ENCODE measurements at places on chromosomes 11 and 22. TPM values are rescaled to one million over a fixed set of nuclear protein-coding genes. Genes with fewer than 3 reads are reported as not detected.

The KCNQ1OT1 gene
- 0.03 TPM for polyA plus RNA-seq

The RBX1 gene
- polyA plus RNA-seq: 61.3 TPM

The APOL3 gene
- not detected for polyA plus RNA-seq

The SHANK3 gene
- 2.1 TPM for polyA plus RNA-seq

The PICK1 gene
- polyA plus RNA-seq: 16.0 TPM

The HYLS1 gene
- polyA plus RNA-seq: 14.6 TPM

The SLC35F2 gene
- 32.8 TPM for polyA plus RNA-seq

The TBX10 gene
- not detected for polyA plus RNA-seq

The FLRT1 gene
- polyA plus RNA-seq: 0.13 TPM

The APOBEC3C gene
- polyA plus RNA-seq: 31.1 TPM

The UBQLNL gene
- polyA plus RNA-seq: 0.12 TPM

The PANX2 gene
- 4.3 TPM for polyA plus RNA-seq

The LRRC4C gene
- not detected for polyA plus RNA-seq

DNA sequence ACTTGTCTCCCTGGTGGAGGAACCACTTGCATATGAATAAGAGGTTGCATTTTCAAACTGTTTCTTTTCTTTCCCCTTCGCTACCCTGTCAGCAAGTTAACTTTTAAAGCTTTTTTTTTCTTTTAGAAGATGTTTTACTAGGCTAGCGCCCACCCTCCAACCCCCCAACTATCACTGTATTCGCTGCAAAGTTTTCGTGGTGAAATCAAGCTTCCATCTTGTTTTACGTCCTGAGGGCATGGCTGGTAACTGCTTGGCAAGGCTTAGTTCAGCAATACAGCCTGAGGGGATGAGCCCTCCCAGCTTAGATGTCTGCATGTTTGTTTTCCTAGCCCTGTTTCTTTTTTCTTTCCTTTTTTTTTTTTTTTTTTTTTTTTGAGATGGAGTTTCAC, 1359.3 kb downstream of the LRRC4C start:
- DNase-seq: no peak

GRCh38 chr22:24518771-24519485, 23.8 kb downstream of the UPB1 start:
- no peak for DNase-seq

- no peak for DNase-seq
Measured at GRCh38 chr11:8873741-8874405, 37.1 kb upstream of the AKIP1 start.

DNA sequence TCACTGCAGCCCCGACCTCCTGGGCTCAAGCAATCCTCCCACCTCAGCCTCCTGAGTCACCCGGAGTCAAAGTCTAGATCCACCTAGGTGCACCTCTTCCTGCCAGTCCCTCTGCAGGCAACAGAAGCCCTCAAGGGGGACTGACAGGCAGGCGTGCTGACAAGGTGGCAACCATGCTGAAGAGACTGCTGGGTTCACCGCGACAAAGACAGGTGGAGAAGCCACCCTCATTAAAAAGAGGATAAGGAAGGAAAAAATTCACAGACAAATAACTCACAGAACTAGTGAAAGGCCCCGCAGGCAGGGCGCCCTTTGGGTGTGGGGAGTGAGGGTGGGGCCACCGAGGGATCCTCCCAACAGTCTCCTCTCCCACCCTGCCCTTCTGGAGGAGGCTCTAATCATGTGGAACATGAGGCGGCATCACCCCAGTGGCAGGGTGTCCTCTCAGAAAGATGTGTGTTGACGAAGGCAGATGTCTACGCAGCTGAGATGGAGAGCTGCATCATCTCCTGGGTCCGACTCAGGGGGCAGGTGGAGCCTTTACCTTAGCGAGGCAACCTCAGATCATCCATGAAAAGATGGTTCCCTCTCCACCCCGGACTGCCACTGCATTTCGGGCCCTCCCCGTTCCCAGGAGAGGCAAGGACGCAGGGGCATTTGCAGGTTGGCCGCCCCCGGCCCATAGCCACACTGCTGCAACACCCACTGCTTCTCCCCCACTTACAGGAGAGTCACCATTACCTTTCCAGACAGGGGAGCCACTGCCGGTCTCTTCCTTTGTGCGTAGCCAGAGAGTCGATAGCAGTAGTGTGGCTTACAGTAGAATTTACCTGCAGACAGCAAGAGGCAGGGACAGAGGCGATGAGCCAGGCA, 91.2 kb upstream of the BID start:
- DNase-seq: no peak

GRCh38 chr11:130601141-130601540, 152.7 kb downstream of the ADAMTS15 start:
- DNase-seq: no peak

- no peak for DNase-seq
Measured at GRCh38 chr22:19576460-19577421, 52.5 kb upstream of the CLDN5 start.

- no peak for DNase-seq
Measured at GRCh38 chr11:45334836-45335235, 48.7 kb upstream of the SYT13 start.

DNA sequence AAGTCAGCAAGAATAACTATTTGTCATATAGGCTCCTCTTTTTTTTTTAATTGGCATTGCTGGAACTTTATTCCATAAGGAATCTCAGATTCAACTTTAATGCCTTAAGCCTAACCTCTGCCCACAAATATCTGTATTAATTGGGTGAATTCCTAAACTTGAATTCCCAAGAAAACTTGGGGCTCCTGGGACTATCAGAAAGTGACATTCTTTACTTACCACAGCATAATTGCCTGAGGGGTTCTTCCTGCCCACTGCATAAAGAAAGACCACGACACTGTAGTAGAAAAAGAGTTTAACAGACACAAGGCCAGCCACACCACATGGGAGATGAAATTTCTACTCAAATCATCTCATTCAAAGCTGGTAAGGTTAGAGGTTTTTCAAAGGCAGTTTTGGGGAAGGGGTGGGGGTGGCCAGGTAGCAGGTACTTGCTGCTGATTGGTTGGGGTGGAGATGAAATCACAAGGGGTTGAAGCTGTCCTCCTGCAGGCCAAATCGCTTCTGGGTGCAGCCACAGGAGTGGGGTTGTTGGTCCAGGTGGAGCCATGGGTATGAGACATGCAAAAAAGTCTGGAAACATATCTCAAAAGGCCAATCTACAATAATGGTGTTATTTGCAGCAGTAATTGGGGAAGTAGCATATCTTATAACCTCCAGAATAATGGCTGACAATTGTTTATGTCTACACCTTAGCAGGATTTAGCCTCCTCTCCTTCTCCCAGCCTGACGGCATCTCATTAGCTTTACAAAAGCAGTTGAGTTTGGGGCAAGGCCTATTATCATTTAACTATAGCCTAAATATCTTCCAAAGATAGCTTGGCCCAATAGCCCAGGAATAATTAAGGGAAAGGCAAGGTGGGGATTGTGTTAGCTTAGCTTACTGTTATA, 4.8 kb upstream of the NLRP10 start:
- DNase-seq: no peak

DNA sequence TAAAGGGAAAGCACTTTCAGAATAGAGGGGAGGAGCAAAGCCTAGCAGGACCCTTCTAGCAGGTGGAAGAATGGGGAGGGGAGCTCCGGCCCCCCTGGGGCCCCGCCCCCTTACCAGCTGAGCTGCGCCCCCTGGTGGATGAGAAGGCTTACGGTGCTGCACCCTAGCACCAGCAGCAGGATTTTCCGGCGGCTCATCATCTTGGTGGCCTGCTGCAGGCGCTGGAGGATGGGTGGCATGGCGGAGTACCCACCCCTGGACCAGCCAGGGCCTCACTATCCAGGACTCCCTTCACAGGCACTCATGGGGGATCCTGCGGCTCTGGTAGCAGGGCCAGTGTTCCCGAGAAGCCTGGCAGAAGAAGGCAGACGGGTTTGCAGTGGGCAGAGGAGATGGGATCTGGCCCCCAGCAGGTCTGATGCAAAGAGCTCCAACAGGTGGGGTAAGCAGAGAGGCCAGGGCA, 3.8 kb downstream of the GAL3ST3 start:
- DNase-seq: peak; percentile 87

GRCh38 chr11:121933694-121934093, 182.3 kb downstream of the BLID start:
- no peak for DNase-seq

DNA sequence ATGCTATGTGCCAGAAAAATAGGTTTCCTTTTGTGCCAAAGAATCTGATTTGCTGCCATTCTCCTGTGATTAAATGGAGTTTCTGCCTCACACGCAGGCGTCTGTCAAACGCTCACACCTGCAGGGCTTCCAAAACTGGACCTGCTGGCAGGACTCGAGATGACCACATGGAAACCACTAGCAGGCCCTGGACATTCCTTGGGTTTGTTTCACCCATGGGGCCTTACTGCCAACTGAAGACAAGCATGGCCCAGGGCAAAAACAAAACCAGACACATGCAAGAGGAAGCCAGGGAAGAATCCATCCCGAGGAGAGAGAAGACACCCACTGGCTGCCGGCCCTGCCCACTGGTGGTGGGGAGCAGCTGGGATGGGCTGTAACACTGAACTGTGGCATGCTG, 55.9 kb upstream of the MN1 start:
- no peak for DNase-seq

DNA sequence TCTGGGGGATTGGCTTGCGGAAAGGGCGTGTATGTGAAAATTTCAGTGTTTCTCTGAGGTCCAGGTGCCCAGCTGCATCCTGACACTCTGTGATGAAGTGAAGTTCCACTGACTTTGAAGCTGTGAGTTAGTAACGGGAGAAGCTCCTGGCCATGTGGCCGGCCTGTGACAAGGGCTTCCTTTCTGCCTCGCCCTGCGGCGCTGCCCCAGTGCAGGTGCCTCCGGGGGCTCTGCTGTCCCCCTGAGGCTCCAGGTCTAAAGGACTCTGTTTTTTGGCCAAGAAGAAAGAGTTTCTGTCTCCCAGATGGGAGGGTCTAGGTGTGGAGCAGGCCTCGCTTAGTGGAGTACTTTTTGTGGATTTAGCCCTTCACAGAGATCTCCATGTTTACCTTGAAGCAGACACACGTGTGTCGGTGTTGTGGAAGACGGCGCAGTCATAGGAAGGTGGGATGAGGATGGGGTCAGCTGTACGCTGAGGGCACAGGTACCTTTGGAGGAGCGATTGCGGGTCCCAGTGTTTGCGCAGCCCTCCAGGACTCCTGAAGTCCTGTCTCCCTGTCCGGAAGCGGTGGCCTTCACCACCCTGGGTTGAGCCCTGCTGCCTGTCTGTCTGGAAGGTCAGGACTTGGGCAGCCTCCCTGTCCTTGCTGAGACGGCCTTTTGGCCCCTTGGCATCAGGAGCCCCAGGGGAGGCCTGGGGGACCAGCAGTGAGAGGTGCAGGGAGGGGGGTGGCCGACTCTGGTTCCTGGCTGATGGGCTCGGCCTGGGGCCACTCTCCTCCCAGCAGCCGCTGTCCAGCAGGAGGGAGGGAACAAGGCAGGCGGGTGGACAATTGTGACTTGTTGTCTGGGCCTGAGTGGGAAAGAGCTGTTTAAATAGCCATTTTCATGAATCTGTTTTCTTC, 1249.3 kb downstream of the BRD1 start:
- no peak for DNase-seq

- no peak for DNase-seq
Measured at GRCh38 chr11:15988693-15989231, 367.6 kb downstream of the SOX6 start.

- DNase-seq: no peak
Measured at GRCh38 chr11:74282421-74282820, 29.0 kb downstream of the P4HA3 start.

GRCh38 chr11:61174273-61174672, 13.0 kb upstream of the VPS37C start:
- no peak for DNase-seq

DNA sequence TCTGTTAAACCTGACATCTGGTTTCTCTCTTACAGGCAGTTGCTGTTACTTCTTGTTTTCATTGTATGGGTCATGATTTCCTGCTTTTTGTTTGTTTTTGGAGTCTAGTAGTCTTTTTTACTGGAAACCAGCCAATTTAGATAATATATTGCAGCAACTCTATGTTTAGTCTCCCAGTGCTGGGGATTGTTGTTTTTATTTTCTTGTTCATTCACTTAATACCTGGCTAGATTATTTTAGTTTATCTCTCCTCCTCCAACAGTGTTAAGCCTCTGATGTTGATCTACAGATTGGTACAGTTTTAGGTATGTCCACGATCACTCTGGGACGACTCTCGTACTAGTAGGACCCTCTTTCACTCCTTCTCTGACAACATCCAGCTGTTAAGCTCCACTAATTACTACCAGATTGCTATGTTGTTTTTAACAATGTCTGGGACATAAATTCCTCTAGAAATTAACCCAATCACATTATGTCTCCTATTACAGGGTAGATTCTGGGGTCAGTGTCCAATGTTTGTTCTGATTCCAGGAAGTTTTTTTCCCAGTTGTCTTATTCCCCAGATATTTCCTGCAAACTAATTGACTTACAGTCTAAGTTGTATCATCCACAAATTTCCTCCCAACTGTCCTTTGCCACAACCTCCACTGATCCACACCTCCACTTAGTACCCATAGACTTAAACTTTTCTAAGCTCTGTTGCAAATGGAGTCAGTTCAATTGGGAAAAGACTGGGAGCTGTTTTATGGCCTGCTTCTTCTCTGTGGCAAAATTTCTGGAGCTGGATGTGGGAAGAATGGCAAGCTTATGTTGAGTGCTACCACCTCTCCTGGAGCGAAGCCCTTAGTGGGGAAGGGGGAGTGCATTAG, 1280.6 kb upstream of the CNTN5 start:
- no peak for DNase-seq

- no peak for DNase-seq
Measured at GRCh38 chr11:68309621-68310185, 2.7 kb upstream of the LRP5 start.

- DNase-seq: no peak
Measured at GRCh38 chr22:25472382-25472781, 92.1 kb upstream of the GRK3 start.

DNA sequence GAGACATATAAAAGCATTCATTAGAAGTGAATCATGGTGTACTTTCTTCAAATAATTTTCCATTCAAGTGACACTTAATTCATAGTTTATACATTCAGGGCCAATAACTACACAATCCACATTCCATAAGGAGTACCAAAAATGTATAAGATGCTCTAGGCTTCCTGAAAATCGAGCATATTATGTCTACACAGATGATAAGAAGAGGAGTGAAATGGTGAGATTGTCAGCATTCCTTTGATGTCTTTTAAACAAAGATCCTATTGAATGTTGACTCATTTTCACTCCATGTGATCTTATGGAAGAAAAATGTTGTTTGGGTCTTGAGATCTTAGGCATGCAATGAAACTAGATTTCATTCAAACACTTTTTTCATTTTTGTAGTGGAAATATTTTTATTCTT, 843.2 kb downstream of the KCNA4 start:
- DNase-seq: peak; percentile 18

- no peak for DNase-seq
Measured at GRCh38 chr11:40294349-40294735, 1165.1 kb downstream of the LRRC4C start.

GRCh38 chr11:129932381-129933067, 37.1 kb upstream of the NFRKB start:
- no peak for DNase-seq

DNA sequence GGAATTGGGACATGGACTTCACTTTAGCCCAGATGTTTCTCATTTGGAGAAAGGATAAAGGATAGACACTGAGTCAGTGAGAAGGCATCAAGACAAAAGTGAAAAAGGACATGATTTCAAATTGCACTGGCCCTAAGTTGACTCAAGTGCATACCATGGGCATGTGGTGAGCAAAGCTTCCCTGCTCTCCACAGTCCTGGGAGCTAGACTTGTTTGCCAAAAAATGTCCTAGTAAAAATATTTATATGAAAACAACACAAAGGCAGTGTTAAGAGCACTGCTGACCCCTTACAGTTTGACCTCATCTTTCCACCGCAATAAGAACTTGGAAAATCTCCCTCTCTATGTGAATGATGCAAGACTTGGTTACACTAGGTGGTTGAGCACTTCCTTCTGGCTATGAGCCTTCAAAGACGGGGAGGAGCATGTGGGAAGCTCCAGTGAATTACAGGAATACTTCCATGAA, 46.5 kb upstream of the FIBIN start:
- peak; percentile 2 for DNase-seq
